ENCODE measurements at places on chromosomes 13 and 19.

DNA sequence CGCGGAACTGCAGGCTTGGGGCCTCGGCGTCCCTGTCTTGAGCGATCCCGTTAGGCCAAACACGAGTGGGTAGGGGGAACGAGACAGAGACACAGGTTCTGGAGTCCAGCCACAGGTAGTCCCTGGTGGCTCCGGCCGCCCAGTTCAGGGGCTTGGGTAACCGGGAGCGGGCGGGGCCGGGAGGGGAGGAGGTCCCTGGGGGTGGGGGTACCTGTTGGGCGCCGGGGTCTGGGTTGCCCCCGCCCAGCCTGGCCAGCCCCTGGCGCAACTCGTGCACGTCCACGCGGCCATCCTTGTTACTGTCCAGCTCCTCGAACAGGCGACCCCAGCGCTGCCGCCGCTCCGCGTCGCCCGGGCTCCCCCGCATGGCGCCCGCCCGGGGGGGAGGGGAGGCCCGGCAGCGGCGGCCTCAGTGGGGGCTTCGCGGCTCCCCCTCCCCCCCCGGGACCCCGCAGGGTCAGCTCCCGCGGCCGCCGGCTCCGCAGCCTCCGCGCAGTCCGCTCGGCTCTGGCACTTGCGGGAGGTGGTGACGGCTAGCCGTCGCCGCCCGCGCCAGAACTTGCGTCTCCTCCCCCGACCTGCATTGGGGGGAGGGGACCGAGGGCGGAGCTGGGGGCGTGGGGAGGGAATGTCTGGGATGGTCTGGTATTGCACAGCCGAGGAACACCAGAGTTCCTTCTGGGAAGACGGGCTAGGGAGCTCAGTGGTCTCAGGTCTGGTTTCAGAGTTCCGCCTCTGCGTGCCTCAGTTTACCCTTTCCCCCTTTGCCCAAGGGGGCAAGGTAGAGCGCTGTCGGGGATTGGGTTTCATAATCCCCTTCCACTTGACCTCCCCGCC is at the start of gene SLC25A23:
TSS of gene SLC25A23 (minus strand) at position 531 of the 837 bp plus-strand sequence. CDS start at position 367, 164 bp downstream.
- peak; percentile 40 for DNase-seq

DNA sequence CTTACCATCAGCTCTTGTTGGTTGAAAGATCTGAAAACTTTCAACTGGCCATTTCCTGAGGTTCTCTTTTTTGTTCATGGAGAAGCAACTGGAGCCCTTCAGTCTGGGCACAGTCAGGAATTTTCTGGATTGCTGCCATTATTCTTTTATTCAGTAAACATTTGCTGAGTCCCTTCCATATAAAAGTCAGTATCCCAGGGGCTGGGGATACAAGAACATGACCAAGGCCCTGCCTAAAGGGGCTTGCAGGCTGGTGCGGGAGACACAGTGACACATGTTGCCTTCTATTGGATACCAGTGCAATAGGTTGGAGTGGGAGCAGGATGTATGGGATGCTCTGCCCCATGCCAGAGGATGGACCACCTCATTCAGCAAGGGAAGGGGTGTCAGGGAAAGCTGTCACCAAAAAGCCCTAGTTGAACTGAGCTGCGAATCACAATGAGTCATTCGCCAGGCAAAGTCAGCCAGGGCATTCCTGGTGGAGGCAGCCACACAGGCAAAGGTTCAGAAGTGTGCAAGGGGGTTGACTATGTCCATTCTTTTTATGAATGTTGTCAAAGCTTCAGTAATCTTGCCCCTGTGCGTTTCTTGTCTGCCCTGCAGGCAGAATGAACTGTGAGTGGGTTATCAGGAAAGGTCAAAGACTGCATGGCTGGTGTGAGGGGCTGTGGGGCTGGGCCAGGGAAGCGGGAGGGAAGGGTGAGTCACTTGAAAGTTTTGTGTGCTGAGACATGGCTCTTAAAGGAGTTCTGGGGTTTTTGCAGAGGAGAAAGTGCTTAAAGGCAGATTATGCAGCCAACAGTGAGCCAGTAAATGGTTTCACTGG is 395.9 kb downstream of the KCNRG start:
- DNase-seq, result no peak

GRCh38 chr13:54750521-54750920 is 1721.9 kb downstream of the OLFM4 start:
- DNase-seq, result no peak

DNA sequence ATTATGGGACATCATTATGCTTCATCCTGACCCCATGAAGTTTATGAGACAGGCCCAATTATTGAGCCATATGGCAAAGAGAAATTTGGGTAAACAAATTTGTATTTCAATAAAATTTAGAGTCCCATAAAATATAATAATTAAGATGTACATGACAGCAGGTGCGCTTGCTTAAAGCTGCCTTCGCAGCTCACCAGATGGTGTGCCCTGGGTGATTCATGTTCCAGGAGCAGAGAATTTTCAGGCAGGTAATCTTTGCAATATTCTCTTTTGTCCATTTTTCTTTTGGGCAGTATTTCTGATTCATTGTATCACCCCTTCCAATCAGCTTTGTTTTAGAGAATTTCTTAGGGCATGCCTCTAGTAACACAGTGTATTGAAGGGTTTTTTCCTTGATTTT is 39.5 kb upstream of the WASF3 start:
- DNase-seq, result no peak

- DNase-seq, result no peak
Observed at GRCh38 chr13:113550453-113550852, 34.1 kb upstream of the TFDP1 start.

GRCh38 chr13:97328222-97328790 is 105.7 kb upstream of the RAP2A start:
- DNase-seq, result no peak

Measured in memory B cell (primary cell).